Upper lobe of right lung (tissue), 1 donor: ENCODE measurements at places on chromosomes 11 and 22. TPM values are rescaled to one million over a fixed set of nuclear protein-coding genes. Genes with fewer than 3 reads are reported as not detected.

DNA sequence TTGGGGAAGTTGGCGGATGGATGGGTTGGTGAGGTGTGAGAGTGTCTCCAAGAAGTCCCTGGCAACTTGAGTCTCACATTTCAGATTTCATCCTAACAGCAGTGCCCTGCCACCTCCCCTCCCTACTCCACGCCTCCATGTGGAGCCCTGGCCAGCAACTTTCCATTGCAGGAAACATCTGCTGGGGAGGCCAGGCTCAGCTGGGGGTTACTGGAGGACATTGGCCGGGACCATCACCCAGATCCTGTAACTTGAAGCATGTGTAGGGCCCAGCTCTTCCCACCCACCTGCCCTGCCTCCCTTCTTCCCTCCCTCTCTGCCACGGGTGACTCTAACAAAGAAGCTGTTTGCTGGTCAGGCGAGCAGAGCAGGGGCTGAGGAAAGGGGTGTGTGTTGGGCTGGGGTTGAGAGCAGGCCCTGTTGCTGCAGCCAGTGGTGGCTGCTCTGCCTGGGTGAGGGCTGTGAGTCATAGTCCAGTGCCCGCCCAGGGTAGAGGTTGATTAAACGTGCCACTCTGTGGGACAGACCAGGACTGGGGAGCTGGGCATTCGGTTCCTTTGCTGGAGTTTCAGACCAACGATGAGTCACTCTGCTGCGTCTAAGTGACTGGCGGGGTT lies 64.0 kb downstream of the SCN3B start:
- H3K27me3 ChIP-seq = no peaks in the 10 kb centered on the region
- no peak overlapping the region for H3K27ac ChIP-seq
- no peak overlapping the region for H3K4me3 ChIP-seq
- no peaks in the 10 kb centered on the region for H3K4me1 ChIP-seq
- H3K36me3 ChIP-seq = no peaks in the 10 kb centered on the region
- no peak for DNase-seq

GRCh38 chr22:44888491-44889254 lies 121.1 kb downstream of the PHF21B start:
- H3K36me3 ChIP-seq = no peaks in the 10 kb centered on the region
- H3K27me3 ChIP-seq = peaks cover 4% of the 10 kb centered on the region
- DNase-seq = peak; percentile 58

- peaks cover 38% of the 10 kb centered on the region for H3K36me3 ChIP-seq
- no peak within 1 kb of the TSS for H3K27ac ChIP-seq
- peak within 1 kb of the TSS; percentile 61 for H3K4me3 ChIP-seq
- peaks cover 9% of the 10 kb centered on the region for H3K27me3 ChIP-seq
- peaks cover 21% of the 10 kb centered on the region for H3K4me1 ChIP-seq
These were observed at the start of gene TMEM132A for GRCh38 chr11:60924110-60924905. TMEM132A (plus strand) TSS chr11:60924460; CDS start chr11:60924634, 174 bp downstream.

GRCh38 chr11:64371201-64371600 lies 12.2 kb downstream of the RPS6KA4 start:
- H3K4me3 ChIP-seq = no peak overlapping the region
- DNase-seq = no peak
- H3K27ac ChIP-seq = no peak overlapping the region

GRCh38 chr11:126233391-126233790 lies 21.8 kb downstream of the FAM118B start:
- no peaks in the 10 kb centered on the region for H3K4me1 ChIP-seq
- H3K27ac ChIP-seq = no peak overlapping the region
- H3K4me3 ChIP-seq = no peak overlapping the region

- no peaks in the 10 kb centered on the region for H3K27me3 ChIP-seq
- peaks cover 55% of the 10 kb centered on the region for H3K4me1 ChIP-seq
- no peak overlapping the region for H3K4me3 ChIP-seq
- DNase-seq = no peak
- H3K36me3 ChIP-seq = no peaks in the 10 kb centered on the region
- H3K27ac ChIP-seq = no peak overlapping the region
These were observed 38.5 kb downstream of the LRP5 start for GRCh38 chr11:68350759-68351449.

DNA sequence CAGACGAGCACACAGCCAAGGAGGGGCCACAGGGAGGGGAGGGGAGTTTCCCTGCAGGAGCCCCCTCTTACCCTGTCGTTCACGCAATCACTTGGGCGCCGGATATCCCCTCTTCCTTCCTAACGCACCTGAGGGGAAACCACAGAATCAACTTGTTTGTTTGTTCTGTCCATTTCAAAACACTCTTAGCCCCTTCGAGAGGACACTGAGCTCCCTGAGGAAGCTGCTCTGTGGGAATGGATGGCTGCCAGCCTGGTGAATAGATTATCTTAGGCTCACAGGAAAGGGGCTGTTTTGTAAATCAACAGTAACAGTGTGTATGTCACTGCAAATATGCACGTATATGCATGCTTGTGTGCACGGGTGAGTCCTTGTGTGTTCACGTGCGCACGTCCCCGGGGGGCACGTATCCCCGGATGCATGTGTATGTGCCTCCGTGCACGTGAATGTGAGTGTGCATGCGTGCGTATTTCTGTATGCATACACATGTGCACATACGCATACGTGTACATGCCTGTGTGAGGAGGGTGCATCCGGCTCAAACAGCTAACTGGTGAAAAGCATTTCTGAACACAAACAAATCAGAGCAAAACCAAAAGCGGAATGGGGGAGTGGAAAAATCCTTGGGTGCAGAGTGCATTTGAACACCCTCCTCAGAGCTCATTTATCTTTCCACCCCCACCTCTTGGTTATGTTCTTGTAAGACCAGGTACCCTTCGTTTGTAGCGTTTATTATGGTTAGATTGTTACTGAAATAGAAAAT lies 7.2 kb downstream of the ARSA start:
- H3K27ac ChIP-seq = peak overlapping the region; percentile 34
- peak overlapping the region; percentile 40 for H3K4me3 ChIP-seq
- H3K36me3 ChIP-seq = no peaks in the 10 kb centered on the region
- DNase-seq = peak; percentile 48
- H3K27me3 ChIP-seq = no peaks in the 10 kb centered on the region

DNA sequence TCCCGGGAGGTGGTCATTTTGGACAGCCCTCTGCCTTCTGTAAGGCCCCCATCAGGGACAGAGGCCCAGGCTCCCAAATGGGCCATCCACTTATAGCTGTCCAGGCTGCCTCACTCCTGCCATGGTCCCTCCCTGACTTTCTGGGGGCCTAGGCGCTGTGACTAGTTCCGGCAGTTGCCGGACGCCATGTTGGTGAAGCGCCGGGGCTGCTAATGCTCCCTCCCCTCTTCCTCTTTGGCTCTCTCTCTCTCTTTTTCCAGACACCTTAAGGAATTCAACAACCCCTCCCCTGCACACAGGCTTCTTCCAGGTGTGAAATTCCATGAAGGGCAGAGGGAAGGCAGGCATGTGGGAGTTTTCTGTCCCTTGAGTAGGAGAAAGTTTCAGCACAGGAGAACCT lies 445.6 kb downstream of the SOX6 start:
- H3K4me1 ChIP-seq = peaks cover 5% of the 10 kb centered on the region
- peak; percentile 48 for DNase-seq
- no peaks in the 10 kb centered on the region for H3K27me3 ChIP-seq
- no peak overlapping the region for H3K27ac ChIP-seq
- H3K4me3 ChIP-seq = no peak overlapping the region

- no peak overlapping the region for H3K4me3 ChIP-seq
- no peak for DNase-seq
- no peak overlapping the region for H3K27ac ChIP-seq
- H3K4me1 ChIP-seq = no peaks in the 10 kb centered on the region
These were observed 2093.5 kb downstream of the LRRC4C start for GRCh38 chr11:39365809-39366436.

DNA sequence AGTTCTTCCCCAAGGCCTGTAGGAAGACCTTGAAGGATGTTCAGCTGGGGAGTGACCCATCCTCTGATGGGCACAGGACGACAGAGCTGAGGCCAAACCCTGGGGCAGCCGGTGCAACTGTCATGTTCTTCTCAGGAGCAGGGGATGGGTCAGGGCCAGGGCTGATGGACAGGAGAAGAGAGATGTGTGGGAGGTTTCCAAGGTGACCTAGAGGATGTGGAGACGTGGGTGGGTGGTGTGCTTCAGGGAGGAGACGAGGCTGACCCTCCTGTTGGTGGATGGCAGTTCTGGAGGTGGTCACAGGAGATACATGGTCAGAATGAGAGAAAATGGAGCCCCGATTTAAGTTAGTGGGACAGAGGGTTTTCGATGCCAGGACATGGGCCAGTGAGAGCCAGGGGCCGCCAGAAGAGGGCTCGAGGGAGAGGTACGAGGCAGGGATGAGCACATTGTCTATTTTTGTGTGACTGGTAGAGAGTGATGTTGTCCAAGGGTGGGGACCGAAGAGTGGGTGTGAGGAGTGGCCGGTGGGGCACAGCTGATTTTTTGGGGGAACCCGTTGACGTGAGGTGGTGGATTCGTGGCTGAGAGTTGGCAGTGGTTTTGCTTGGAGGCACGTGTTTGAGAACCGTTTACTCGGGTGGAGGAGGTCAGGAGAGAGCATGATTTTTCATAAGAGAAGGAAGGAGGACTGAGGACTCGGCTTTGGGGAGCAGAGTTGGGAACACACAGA lies 14.6 kb downstream of the TBC1D22A start:
- H3K4me1 ChIP-seq = peaks cover 52% of the 10 kb centered on the region
- DNase-seq = no peak
- no peaks in the 10 kb centered on the region for H3K27me3 ChIP-seq
- no peak overlapping the region for H3K4me3 ChIP-seq

DNA sequence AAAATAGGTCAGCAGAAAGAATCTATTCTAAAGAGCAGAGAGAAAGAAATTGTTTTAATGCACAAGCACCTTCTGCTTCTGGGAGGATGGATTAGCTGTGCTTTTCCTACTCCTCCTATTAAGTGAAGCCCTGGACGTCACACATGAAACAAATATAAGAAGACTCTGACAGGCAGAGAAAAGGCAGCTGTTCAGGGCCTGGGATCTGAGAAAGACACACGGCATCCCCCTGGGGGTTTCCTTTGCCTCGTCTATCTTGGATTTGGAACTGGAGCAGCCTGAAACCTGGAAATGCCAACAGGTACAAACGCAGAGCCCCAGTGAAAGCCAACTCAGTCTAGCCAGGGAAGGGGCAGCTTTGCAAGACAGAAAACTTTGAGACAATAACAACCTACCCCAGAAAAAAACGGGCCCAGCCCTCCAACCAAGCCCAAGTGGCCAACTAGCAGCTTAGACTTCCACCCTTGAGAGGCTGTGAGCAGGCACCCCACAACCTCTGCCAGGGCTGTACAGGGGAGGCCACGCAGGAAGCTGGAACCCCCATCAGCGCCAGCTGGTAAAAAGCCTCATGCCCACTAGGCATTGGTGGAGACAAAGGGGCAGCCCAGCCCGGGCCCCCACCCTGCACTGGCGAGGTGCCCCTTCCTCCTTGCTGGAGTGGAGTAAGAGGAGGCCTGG lies 7.3 kb downstream of the CERK start:
- H3K4me1 ChIP-seq = peaks cover 46% of the 10 kb centered on the region
- no peak overlapping the region for H3K27ac ChIP-seq
- DNase-seq = no peak
- no peaks in the 10 kb centered on the region for H3K27me3 ChIP-seq
- no peak overlapping the region for H3K4me3 ChIP-seq

DNA sequence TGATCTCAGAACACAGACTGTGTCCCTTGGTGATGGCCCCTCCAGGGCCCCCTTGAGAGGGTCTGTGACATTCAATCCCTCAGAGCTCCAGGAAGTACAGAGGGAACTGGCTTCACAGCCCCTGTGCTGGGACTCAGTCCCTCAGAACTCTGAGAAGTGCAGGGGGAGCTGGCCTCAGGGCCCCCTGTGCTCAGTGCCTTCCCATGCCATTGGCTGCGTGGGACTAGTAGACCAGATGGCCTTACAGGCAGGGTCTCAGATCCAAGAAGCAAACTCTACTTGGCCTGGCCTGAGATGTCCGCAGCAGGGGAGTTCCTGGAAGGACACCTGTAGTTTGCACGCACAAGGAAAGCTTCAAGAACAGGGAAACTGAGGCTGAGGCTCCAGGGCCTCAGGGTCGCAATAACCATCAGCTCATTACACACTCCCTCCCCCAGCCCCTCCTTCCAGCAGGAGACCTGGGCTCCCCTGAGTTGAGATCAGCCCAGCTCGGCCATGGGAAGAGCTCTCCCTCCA lies 138.4 kb downstream of the BRD1 start:
- peaks cover 35% of the 10 kb centered on the region for H3K27me3 ChIP-seq
- no peak for DNase-seq
- no peak overlapping the region for H3K27ac ChIP-seq
- no peaks in the 10 kb centered on the region for H3K36me3 ChIP-seq
- H3K4me1 ChIP-seq = no peaks in the 10 kb centered on the region
- H3K4me3 ChIP-seq = no peak overlapping the region

GRCh38 chr11:109972939-109973338 lies 120.3 kb upstream of the ZC3H12C start:
- H3K27ac ChIP-seq = no peak overlapping the region
- no peaks in the 10 kb centered on the region for H3K27me3 ChIP-seq
- peaks cover 15% of the 10 kb centered on the region for H3K4me1 ChIP-seq
- H3K36me3 ChIP-seq = no peaks in the 10 kb centered on the region

DNA sequence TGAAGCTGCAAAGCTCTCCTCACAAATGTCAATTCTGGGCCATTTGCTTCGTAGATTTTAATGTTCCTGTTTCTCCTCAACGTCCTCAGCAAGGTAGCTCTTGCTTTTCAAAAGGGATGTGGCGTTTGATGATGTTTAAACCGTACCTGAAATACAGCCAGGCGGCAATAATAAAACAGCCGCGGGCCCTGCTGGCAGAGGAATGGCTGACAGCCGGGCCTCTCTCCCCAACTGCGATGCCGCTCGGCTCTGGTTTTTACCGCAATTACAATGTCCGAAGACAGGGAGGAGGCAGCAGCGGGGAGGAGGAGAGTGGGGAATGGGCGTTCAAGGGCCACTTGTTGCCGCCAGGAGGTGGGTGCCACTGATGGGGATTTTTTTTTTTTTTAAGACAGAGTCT lies 27.5 kb downstream of the MACROD1 start:
- H3K4me1 ChIP-seq = no peaks in the 10 kb centered on the region
- H3K27me3 ChIP-seq = no peaks in the 10 kb centered on the region
- H3K36me3 ChIP-seq = no peaks in the 10 kb centered on the region

DNA sequence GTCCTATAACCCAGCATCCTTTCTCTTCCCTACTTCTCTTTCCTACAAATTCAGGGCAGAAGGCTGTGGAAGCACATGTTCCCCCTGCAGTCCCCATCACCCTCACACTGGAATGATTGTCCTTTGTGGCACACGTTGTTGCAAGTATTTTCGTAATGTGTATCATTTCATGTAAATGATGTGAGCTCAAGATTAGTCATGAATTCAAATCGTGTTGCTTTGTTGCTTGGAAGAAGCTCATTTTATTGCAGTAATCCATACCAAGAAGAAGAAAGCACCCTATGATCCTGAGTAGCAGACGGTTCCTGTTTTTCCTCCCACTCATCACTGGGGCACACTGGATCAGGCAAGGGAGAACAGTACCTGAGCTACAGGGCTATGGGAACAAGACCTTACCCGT lies 173.4 kb downstream of the NCAM1 start:
- H3K27ac ChIP-seq = no peak overlapping the region
- H3K36me3 ChIP-seq = no peaks in the 10 kb centered on the region
- DNase-seq = no peak
- no peaks in the 10 kb centered on the region for H3K4me1 ChIP-seq

GRCh38 chr11:123822599-123822998 lies 16.4 kb upstream of the OR6M1 start:
- no peaks in the 10 kb centered on the region for H3K4me1 ChIP-seq
- no peak for DNase-seq
- no peak overlapping the region for H3K27ac ChIP-seq
- no peaks in the 10 kb centered on the region for H3K36me3 ChIP-seq
- no peaks in the 10 kb centered on the region for H3K27me3 ChIP-seq

The RBMXL2 gene
- total RNA-seq = not detected

The RAPSN gene
- total RNA-seq = 0.64 TPM

The PKDREJ gene
- total RNA-seq = not detected

The RAB36 gene
- 3.8 TPM for total RNA-seq

The PGR gene
- total RNA-seq = 3.0 TPM

The GPR83 gene
- total RNA-seq = 0.12 TPM

The SHANK3 gene
- 59.9 TPM for total RNA-seq

The DKK3 gene
- total RNA-seq = 217 TPM

The PTPN5 gene
- 0.81 TPM for total RNA-seq

The CRYBB3 gene
- total RNA-seq = 0.72 TPM

The OSBP2 gene
- total RNA-seq = 6.0 TPM
